ENCODE measurements at places on chromosomes 2 and 18.

DNA sequence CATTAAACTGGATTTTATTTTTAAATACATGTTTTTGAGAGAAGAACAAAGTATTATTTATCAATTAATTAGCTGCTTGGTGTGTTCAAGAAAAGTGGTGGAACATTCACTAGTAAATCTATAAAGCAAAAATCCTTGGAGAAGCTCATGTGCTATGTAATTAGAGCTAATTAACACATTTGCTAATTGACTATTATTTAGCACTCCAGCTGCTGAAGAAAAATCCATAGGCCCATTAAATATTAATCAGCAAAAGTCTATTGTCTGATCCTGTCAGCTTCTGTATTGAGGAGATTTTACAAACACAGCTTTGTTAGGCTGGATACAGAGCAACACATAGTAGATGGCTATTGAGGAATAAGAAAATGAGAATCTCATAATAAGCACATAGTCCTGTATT, 336.1 kb downstream of the RBM43 start:
- DNase-seq: no peak

GRCh38 chr2:224904381-224904780, 137.9 kb downstream of the DOCK10 start:
- DNase-seq: no peak

GRCh38 chr2:232328516-232329460, 49.8 kb upstream of the ALPP start:
- DNase-seq: no peak

- no peak for DNase-seq
Measured at GRCh38 chr18:61823595-61823994, 69.2 kb downstream of the RNF152 start.

GRCh38 chr2:175518206-175518605, 336.7 kb upstream of the ATP5MC3 start:
- DNase-seq: no peak

- no peak for DNase-seq
Measured at GRCh38 chr18:29123706-29124530, 947.0 kb upstream of the CDH2 start.

DNA sequence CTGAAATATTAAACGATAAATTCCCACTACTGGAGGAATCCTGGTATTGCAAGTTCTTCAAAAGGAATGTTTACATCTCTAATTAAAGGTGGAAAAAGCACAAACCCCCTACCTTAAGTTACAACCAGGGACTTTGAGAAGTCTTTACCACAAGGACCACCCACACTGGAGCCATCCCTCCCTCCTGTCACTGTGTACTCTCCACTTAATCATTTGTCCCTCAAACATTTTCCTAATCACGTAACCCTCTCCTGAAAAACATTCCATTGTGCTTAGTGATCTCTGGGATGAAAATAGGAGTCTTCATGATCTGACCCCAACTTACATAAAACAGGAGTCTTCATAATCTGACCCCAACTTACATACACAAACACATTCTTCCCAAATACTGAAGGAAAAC, 85.7 kb downstream of the SUCLG1 start:
- no peak for DNase-seq

GRCh38 chr2:232696609-232697058, 497 bp upstream of the GIGYF2 start:
- no peak for DNase-seq

- DNase-seq: no peak
Measured at GRCh38 chr2:64998658-64999061, 9.5 kb downstream of the SLC1A4 start.

DNA sequence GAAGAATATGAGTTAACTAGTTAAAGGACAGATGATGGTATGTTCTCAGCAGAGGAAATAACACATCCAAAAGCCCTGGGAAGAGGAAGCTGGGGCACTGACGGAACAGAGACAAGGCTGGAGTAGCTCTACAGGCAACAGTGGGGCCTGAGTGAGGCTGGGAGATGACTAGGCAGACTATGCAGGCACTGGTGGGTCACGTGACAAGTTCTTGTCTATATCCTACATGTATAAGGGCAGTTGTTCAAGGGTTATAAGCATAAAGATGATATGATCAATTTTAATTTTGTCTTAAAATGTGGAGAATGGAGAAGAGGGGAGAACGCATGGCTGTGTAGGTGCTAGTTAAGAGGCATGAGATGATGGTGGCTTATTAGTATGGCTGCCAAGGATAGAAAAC, 68.6 kb downstream of the KCNS3 start:
- no peak for DNase-seq

GRCh38 chr18:34844732-34845459, 134.8 kb downstream of the DTNA start:
- no peak for DNase-seq
